ENCODE measurements at places on chromosomes 3 and 15.

- DNase-seq: no peak
Measured at GRCh38 chr3:178421069-178421468, 115.2 kb upstream of the KCNMB2 start.

DNA sequence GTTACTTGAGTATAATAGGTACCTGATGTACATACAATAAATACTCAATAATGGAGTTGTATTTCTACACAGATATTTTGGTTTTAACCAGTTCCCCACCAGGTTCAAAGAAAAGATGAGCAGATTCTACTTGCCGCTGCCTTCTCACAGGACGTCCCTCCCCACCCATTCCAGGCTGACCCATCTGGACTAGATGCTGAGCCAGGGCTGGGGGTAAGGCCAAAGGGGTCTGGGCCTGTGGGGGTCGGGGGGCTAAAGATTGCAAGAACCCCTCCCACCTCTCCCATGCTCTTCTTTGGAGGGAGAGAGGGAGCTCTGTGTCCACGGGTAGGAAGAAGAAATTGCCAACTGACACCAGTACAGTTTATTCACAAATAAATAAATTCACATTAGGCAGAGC is 1.5 kb downstream of the MESP1 start:
- DNase-seq: no peak

DNA sequence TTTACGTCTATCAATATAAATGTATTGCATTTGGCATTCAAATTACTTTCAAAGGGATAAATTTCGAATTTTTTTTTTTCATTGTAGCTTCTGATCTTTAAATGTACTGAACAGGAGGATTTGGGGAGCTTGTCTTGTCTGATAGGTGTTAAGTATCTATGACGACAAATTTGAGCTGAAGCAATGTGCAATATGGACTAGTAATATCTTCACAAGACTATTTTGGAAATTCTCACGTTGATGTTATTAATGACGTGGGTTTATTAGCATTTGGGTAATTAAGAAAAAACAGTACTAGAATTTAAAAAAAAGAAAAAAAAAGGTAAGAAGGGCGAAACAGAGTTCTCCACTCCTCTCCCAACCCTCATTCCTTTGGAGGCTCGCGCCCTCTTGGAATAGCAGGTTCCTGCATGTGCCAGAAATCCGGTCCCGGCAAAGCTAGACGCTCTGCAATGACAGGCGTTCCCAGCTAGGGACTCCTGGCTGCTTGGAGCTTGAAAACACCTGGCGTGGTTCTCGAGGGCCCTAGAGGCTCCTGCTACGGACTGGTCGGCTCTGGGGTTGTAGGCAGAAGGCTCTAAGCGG is 648 bp upstream of the P2RY1 start:
- no peak for DNase-seq

DNA sequence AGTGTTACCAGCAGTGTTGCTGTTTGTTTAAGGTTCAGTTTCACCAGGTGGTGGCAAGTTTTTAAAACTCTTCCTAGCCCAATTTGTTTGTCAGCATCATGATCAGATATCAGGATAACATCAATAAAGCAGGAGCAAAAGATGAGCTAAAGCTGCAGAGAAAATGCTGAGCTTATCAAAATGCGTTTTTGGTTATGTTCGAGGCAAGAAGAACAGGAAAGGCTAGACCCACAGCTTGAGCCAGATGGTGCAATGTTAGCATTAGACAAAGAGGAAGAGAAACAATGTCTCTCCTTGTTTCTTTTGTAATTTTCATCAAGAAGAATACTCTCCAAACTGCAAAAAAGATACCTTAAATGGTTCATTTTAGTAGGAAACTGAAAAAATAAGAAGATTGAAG is 66.2 kb downstream of the THRB start:
- DNase-seq: no peak

DNA sequence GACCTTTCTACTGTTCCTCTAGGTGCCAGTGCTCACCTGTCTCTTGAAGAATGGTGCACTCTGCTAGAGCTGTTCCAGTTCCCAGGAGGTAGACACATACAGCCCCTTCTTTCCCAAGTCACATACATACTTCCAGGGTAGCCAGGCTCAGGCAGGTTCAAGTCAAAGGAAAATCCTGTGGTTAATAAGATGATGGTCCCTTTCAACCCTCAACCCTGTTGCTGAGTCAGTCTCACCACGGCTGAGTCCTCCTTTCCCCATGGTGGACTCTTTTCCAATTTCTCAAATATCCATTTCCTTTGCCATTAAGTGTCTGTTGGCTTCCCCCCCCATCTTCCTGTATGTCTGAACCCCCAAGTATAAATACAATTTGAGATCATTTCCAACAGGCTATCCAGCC is 56.1 kb upstream of the ACAN start:
- peak; percentile 46 for DNase-seq

DNA sequence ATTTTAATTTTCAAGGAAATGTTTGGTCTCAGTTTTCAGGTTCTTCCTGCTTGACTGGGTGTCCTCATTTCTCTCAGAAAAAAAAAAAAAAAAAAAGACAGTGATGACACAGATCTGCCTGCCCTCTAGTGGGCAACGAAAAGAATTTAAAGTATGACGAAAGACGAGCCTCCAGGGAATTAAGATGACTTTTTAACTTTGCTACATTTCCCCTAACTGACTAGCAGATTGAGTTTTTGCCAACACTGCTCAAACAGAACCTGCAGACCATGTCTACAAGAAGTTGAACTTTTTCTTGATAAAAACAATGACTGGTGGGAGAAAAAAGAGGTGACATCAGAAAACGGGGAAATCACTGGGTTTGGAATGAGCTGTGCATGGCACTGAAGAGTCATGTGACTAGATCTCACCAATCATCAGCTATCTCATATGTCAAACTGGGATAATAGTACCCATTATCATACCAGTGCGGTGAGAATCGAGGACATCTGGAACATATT is 40.8 kb downstream of the EOMES start:
- peak; percentile 91 for DNase-seq

- DNase-seq: peak; percentile 70
Measured at GRCh38 chr3:70973558-70973957, 610.0 kb downstream of the FOXP1 start.

GRCh38 chr15:78353093-78353492 is 12.9 kb downstream of the CRABP1 start:
- no peak for DNase-seq

DNA sequence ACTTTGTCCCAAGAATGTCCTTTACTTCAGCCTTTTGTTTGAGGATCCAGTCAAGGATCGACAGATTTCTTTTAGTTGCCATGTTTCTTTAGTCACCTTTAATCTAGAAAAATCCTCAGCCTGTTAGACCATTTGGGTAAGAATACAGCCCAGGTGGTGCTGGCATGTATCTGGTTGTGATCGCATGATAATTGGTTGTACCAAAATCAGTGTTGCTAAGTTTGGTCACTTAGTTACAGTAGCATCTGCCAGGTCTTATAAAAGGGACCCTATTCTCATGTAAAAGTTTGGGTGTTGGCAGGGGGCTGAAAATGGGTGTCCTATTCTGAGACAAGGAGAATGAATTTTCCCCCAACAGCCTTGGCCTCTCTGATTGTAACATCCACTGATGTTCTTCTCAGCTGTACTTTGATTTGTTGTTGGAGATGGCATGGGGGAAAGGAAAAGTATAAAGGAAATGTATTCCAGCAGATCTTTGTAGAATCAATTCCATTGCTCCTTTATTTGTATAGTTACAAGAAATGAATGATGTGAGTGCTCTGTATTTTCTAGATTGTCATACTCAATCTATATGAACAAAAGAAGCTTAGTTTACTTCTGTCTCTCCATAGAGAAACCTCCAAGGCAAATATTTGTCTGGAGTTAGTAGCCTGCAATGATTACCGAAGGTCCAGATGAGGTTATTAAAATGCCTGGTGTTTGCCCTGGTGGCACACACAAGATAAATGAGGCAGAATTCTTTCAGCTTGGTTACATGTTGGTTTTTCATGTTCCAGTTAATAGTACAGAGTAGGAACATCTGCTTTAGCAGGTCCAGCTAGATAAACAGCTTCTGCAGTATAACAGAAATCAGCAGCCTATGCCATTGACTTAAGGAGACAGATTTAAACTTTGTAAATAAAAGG is 65.7 kb downstream of the CMTM8 start:
- no peak for DNase-seq

DNA sequence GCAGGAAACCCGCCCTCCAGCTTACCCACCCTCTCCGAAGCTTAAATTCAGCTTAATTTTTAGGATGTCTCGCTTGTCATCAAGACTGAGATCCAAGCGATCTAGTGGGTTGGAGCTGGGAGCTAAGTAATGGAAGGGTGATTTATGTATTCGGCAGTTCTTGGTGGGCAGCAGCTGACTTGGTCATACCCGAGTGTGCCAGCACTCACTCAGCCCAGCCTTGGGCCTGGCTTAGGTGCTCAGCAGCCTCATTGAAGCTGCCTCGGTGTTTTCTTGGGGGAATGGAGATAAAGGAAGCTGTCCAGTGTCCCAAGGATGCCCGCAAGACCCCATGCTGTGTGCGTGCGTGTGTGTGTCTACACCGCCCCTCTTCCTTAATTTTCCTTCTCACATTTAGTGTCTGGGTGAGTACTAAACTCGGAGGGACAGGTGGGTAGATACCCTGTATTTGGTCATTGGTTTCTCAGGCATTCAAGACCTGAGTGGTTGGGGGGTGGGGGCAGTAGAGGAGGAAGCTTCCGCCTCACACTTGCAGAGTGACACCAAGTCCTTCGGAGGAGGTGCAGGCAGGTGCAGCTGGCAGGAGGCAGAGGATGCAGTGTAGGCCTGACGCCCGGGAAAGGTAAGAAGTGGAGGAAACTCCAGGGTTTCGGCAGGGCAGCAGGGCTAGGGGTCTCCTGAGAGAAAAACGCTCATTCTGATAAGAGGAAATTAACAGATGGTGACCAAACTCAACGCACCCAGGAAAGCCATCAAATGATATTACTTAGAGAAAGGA is 92.8 kb downstream of the PCSK6 start:
- DNase-seq: no peak

DNA sequence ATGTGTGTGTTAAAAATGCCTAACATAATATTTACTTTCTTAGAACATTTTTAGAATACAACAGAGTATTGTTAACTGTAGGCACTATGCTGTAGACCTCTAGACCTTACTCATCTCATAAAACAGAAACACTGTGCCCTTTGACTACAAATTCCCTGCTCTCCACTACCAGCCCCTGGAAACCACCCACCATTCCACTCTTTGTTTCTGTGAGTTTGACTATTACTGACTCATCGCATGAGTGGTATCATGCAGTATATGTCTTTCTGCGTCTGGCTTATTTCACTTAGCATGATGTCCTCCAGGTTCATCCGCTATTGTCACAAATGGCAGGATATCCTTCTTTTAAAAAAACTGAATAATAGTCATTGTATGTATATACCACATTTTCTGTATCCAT is 216.7 kb upstream of the CFAP20DC start:
- peak; percentile 25 for DNase-seq

- no peak for DNase-seq
Measured at GRCh38 chr3:113552851-113553250, 20.5 kb downstream of the SIDT1 start.

- DNase-seq: no peak
Measured at GRCh38 chr3:82741346-82741745, 979.9 kb upstream of the GBE1 start.

GRCh38 chr3:106341586-106342162 is 472.9 kb upstream of the CBLB start:
- DNase-seq: no peak

GRCh38 chr15:43826508-43827341 is at the start of gene WDR76:
Gene WDR76, plus strand, starts transcription at chr15:43827002. Its CDS starts 31 bp downstream, at chr15:43827033.
- DNase-seq: peak; percentile 81

- no peak for DNase-seq
Measured at GRCh38 chr3:129003578-129004112, 2.5 kb downstream of the EFCC1 start.

- peak; percentile 76 for DNase-seq
Measured at GRCh38 chr3:99909714-99910495, 92.2 kb downstream of the CMSS1 start.

GRCh38 chr15:96699871-96700401 is 369.4 kb downstream of the NR2F2 start:
- DNase-seq: no peak

DNA sequence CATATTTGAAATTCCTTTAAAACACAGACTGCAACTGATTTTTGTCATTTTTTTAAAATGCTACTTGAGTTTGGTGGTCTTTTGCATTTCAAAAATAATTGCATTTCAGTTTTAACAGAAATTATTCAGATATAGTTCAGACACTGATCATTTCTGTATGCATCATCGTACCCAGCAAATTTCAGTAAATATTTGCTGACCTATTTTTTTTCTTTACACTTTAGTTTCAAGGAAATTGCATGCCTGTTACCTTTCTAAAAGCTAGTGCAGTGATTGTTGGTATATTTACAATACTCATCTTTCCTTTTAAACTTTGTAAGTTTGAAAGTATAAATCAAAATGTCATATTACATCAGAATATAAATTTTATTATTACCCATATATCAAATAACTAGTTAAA is 32.4 kb downstream of the ALCAM start:
- DNase-seq: no peak

- DNase-seq: peak; percentile 35
Measured at GRCh38 chr3:112333002-112333380, at the start of gene CD200. Gene CD200, plus strand, starts transcription at chr3:112333156. Its CDS starts 57 bp downstream, at chr3:112333213.

DNA sequence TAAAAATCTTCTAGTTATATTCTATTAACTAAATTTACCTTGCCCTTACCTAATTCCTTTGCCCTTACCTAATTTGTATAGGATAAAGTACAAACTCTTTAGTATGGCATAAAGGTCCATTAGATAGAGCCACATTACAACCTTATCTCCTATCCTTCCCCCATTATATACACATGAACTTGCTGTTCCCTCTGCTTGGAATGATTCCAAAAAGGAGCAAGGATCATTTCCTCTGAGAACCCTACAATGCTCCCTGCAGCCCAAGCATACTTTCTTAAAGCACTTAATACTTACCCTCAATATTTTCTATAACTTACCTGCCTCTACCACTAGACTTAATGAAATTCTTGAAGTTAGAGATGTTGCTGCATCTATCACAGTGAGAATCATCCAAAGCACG is 118.9 kb upstream of the CCDC54 start:
- no peak for DNase-seq

- peak; percentile 70 for DNase-seq
Measured at GRCh38 chr3:45528429-45528828, 66.1 kb upstream of the LIMD1 start.

DNA sequence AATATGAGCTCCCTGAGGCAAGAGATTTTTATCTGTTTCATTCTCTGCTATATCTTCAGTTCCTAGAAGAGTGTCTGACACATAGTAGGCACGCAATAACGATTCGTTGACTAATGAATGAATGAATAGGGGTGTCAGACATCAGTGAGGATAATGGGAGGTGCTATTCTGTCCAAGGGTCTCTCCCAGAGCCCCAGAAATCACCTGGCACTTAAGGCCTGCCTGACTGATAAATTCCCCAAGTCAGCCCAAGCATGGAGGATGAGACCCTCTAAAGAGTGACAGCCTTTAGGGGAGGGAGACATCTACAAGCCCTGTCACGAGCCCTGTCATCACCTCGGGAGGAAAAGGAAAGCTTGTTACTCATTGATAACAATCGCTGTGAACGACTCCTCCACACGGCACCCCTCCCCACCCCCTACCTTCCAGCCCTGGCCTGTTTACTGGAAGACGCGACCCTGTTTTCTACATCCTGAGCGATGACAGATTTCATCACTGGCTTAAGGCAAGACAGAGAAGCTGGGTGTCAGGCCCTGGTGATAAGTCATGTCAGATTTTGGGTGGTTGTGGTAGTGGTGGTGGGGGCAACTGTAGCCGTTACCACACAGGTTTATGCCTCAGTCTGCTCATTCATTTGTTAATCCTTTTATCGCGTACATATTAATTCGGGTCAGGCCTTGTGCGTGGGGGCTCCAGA is 23.1 kb downstream of the BHLHE40 start:
- no peak for DNase-seq

- peak; percentile 83 for DNase-seq
Measured at GRCh38 chr15:49082960-49083359, 36.7 kb upstream of the SECISBP2L start.

Data from fibroblast of upper back skin (primary cell).